ENCODE measurements at places on chromosomes 12 and 14.

DNA sequence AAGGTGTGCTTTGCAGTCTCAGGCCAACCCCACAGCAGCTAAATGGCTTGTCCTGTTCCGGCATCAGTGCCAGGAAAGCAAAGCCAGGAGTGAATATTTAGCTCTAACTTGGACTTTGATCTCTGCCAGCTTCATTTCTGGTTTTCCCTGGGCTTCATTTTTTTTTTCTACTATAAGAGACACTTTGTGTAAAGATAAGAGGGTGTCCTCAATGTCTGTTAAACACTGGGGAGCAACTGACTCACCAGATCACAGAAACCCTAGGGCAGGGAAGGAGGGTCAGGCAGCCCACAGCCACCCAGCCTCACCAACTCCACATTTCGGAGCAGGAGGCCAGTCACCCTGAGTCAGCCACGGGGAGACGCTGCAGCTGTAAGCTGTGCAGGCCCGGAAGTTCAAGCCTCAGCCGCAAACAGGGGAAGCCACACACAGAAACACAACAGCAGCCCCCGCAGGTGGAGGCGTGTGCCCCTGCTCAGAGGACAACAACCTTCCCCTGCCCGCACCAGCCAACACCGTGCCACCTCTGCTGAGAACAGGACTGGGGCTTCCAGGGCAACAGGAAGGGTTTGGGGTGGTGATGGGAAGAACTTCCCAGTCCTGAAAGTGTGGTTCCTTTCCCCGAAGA, 6.3 kb downstream of the TNFRSF1A start:
- DNase-seq, result peak; percentile 76

- DNase-seq, result no peak
Measured at GRCh38 chr12:108449478-108449877, 65.6 kb upstream of the FICD start.

- no peak for DNase-seq
Measured at GRCh38 chr12:40203060-40203430, 21.8 kb upstream of the LRRK2 start.

GRCh38 chr14:40981247-40981646, 625.4 kb upstream of the LRFN5 start:
- no peak for DNase-seq

GRCh38 chr14:88323086-88323522, at the start of gene KCNK10:
Gene KCNK10, minus strand, starts transcription at chr14:88323269. Its CDS starts 471 bp downstream, at chr14:88322798.
- no peak for DNase-seq

DNA sequence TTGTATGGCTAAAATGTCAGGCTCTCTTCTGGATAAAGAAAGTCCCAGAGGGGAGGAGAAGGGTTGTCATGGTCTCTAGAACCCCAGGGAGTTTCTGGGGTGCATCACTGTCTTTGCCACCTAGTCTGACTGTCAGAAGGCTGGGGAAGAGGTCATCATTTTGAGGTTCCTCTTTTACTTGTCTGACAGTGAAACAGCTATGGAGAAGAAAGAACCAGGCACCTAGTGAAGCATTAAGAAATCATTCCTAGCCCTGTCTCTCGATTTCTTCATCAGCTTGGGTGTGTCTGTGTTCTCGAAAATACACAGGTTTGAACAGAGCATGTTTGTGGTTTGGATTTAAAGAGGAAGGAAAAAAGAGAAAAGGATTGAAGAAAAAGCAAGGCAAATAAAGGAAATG, 158.7 kb upstream of the LRIG3 start:
- DNase-seq, result no peak
